SJSA1 (cell line): ENCODE measurements at places on chromosomes 2 and 18. TPM values are rescaled to one million over a fixed set of nuclear protein-coding genes. Genes with fewer than 3 reads are reported as not detected.

- DNase-seq, result peak; percentile 85
Measured at GRCh38 chr2:36485521-36485920, 112.4 kb downstream of the FEZ2 start.

- no peak for DNase-seq
Measured at GRCh38 chr2:86765310-86765695, 25.4 kb downstream of the CD8A start.

GRCh38 chr18:75818383-75818782, 390.9 kb upstream of the SMIM21 start:
- no peak for DNase-seq

GRCh38 chr2:118672571-118673158, 174.8 kb downstream of the EN1 start:
- no peak for DNase-seq

DNA sequence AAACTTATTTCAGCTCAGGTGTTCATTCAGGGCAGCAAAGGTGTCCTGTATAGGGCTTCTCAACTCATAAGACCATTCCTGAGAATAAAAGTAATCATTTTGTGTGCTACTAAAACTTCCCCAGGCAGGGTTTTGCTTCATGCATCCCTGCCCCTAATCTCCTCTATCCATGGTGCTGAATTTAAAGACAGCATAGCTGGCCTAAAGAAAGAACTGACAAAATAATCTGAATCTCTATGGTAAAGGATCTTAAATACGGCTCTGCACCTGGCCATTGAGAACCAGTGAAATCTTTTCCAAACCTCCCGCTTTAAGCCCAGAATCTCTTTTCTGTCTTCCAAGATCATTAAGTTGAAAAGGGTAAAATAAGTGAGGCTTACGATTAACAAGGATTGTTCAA, 292.1 kb upstream of the KLHL29 start:
- DNase-seq, result no peak

GRCh38 chr2:96895746-96896651, 26.1 kb upstream of the SEMA4C start:
- DNase-seq, result no peak

- no peak for DNase-seq
Measured at GRCh38 chr2:69483696-69484095, 46.5 kb upstream of the NFU1 start.

- no peak for DNase-seq
Measured at GRCh38 chr2:164657129-164657528, 35.8 kb upstream of the GRB14 start.

- no peak for DNase-seq
Measured at GRCh38 chr18:4453874-4454536, 1.1 kb downstream of the DLGAP1 start.

DNA sequence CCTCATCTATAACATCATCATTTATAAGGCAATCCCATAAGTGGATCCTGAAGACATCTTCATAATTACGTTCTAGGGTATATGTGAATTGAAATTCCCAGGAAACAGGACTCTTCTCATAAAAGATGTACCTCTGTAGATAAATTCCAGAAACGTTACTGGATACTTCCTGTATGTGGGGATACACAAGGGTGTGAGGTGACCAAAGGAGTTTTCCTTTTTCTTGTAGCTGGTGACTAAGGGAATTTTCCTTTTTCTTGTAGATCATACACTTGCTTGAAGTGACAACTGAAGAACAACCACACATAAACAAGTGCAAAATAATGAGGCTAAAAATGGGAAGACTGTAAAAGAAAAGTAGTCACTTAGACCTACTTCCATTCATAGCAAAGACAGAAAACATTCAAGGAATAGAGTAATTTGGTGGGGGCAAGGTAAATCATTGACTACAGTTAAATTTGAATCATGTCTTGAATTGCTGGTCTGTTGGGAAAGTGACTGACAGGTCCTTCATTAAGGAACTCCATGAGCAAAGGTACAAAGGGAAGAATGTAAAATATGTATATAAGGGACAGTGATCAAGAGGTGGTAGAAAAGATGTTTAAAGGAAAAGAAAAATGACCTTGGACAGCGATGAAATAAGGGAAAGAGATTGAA, 53.2 kb upstream of the UBE2E3 start:
- DNase-seq, result no peak

DNA sequence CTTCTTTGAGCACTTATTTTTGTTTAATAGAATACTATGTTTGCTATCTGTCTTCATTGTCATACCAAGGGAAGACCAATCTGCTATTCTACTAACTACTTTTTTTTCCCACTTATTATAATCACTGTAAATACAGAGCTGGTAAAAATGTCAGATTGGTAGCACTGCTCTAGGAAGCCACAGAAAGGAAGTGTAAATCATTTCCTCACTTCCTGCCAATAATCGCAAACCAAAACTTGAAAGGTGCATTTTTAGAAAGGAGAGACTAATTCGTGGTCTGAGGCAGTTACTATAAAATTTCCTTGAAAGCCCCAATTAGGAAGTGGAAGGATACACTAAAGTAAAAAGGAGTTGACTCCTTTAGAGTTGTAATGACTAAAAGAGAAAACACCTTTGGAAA, 13.9 kb upstream of the THSD7B start:
- DNase-seq, result no peak

DNA sequence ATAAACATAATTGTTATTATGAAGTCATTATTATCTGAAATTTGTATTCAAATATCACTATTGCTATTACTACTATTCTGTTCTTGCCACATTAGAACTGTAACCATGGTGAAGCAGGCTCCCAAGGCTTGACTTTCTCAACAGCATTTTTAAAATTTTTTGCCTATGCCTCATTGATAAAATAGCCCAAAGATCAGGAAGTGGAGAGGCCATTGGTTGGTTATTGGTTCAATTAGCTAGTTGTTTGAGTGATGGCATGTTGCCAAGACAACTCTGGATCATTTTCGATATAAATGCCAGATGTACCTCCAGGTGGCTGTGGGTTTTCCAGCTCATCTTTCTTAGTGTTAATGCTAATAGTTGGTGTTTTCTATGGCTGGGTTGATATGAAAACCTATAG, 513.5 kb downstream of the TRIB2 start:
- DNase-seq, result no peak

DNA sequence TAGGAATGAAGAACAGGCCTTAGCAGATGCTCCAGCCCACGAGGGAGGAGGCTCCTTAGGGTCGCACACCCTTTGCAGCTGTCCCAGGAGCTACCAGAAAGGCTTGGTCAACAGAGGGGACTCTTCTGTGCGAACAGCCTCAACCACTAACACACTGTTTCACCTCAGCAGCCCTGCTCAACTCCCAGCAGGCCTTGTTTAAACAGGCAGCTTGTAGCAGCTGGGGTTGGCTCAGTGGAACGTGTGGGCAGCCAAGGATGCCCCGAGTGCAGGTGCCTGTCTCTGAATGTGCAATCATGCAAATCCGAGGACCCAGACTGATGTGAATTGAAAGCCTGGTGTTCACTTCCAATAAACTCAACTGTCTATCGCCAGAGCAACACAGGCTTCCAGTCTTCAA, 88.7 kb upstream of the CXCR4 start:
- no peak for DNase-seq

DNA sequence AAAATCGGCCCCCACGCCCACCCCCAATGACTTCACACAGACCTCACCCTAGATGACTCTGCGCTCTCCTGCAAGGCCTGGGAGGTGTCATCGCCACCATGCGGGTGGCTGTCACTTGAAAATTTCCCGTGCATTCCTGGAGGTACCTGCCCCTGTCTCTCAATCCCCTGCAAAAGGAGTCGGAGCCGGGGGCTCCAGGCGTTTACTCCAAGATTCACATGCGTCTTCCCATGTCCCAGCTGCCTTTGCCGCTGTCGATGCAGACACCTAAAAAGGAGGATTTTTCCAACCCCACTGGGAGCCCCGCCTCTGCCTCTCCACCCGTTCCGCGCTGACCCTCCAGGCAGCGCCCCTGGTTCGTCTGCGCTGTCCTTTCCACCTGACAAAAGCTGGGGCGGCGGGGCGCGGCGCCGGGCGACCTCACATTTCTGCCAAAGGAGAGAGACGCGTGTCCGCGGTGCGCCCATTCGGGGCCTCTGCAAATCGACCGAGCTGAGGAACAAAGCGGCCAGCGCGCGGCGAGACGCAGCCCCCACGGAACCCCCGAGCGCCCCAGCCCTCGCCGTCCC, 667 bp downstream of the REEP1 start:
- DNase-seq, result no peak

DNA sequence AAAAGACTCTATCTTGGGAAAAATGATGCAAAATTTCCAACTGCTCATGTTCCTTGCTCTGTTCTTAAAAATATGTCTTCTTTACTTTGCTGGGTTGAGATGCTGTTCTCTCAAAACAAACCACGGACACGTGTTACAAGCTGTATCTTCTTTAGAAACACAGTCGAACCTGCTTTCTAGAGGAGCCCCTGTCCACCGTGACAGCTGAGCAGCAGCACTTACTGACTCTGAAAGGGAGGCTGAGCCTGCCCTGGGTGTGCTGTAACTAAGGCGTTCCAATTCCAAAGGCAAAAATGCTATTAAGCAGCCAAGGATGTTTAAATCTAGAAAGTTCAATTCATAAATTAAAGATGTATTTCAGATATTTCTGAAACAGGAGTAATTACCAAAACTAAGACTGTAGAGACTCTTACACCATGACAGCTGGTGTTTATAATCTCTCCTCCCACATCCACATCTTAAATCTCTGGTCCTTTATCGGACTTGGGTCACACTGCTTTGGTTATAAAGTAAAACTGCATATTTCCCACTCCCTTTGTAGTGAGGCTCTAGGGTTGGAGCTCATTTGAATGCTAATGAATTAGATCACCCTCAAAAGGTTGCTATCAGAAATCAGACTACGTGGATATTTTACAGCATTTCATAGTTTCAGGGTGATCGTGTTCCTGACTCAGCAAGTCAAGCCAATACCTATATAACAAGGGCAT, 281.2 kb upstream of the LYPD1 start:
- DNase-seq, result no peak

DNA sequence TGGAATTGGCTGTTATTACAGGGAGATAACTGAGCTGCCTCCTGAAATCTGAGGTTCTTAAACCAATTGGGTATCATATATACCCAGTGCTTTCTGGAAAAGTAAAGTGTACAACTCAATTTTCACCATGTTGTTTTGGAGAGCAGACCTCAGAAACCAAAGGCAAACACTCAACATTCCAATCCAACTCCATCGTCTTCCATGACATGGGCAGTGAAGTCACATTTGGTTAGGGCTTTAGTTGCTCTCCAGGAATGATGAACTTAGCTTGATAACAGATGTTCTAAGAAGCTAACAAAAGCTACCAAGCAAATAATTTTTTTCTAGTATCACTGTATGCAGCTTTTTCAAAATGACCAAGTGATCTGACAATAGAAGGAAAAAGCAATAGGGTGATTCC, 107.0 kb upstream of the SLC35G4 start:
- DNase-seq, result no peak

GRCh38 chr2:104878863-104879512, 25.1 kb downstream of the POU3F3 start:
- DNase-seq, result no peak

DNA sequence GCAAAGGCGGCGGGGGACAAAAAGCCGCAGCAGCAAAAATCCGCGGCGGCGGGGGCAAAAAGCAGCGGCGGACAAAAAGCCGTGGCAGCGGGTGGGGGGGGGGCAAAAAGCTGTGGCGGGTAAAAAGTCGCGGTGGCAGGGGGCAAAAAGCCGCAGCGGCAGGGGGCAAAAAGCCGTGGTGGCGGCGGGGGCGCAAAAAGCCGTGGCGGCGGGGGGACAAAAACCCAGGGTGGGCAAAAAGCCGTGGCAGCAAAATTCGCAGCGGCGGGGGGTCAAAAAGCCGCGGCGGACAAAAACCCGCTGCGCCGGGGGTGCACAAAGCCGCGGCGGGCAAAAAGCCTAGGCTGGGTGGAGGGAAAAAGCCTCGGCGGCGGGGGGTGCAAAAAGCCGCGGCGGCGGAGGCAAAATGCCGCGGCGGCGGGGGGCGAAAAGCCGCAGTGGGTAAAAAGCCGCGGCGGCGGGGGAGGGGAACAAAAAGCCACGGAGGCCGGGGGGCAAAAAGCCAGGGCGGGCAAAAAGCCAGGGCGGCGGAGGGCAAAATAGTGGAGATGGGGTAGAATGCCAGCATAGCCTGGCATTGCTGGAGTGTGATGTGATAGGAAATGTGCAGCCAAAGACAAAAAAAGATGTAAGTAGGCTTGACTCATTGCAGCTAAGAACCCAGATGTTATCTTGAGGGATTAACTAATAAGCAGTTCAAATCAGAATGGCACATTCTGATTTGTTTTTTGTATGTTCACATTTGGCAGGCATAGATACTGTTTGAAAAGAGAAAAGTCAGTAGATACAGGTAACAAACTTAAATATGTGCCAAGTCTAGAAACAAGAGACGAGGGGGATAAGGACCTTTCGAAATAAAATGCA, 1076.3 kb downstream of the RPIA start:
- DNase-seq, result no peak

DNA sequence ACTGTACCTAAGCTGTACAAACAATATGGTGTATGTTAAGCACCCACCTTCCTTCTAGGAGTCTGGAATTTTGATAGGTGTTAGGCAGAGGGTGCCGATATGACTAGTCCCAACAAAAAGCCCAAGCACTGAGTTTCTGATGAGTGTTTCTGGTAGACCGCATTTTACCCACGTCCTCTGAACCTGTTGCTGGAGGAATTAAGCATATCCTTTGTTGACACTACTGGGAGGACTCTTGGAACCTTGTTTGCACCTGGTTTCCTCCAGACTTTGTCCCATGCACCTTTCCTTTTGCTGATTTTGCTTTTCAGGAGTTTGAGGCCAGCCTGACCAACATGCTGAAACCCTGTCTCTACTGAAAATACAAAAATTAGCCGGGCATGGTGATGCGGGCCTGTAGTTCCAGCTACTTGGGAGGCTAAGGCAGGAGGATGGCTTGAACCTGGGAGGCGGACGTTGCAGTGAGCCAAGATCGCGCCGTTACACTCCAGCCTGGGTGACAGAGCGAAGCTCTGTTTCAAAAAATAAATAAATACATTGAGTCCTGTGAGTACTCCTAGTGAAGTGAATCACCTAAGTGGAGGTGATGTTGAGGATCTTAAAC, 11.4 kb upstream of the SPAST start:
- DNase-seq, result no peak

DNA sequence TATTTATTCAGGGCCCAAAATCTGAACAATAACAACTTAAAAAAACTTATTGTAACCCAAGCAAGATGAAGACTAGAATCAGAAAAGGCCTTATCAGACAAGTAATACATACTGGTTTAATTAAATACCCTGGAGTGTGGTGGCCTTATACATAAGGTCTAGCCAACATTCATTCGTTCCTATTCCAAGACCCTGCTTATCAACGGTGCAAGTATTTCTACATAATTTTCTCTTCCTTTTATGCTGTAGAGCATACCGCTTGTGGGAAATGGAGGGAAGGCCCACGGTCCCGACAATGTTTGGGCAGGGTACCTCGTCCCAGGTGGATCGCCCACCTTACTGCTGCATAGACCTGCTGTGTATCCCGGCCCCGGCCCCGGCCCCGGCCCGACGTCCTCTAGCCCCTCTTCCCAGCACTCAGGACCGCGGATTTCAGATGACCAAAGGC, 708 bp downstream of the ZNF24 start:
- DNase-seq, result peak; percentile 14

- DNase-seq, result no peak
Measured at GRCh38 chr2:175887776-175888175, 114.3 kb downstream of the LNPK start.

GRCh38 chr2:68390114-68390513, 25.0 kb downstream of the PLEK start:
- no peak for DNase-seq

RTKN gene
- 5.6 and 8.7 TPM in 2 replicates for total RNA-seq

EVX2 gene
- not detected in 2 replicates for total RNA-seq

EFHD1 gene
- total RNA-seq, result 0.66 and 1.4 TPM in 2 replicates

PROC gene
- total RNA-seq, result 0.63 TPM in 1 of 2 replicates, not detected in the other

SLC5A7 gene
- not detected in 2 replicates for total RNA-seq
